Foreskin fibroblast (primary cell): ENCODE measurements at places on chromosomes 5 and 9.
A peak's percentile ranks its signal among the peaks of the same experiment; 100 is the strongest.

DNA sequence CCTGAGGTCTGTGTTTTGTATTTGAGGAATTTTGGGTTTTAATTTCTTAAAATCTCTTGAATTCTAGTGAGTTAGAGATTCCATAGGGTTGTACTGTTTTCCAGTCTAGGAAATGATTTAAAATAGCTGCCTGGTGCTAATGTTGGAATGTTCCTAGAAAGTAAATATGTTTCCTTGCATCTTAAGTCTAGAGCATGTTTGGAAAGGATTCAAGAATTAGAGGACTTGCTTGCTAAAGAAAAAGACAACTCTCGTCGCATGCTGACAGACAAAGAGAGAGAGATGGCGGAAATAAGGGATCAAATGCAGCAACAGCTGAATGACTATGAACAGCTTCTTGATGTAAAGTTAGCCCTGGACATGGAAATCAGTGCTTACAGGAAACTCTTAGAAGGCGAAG is 41.8 kb downstream of the LMNB1 start:
- no peak for DNase-seq

GRCh38 chr9:92276331-92277032 is 17.0 kb downstream of the IARS1 start:
- DNase-seq: peak; percentile 24

- no peak for DNase-seq
Measured at GRCh38 chr5:96942078-96942477, 6.2 kb downstream of the LNPEP start.

GRCh38 chr5:173496129-173496882 is 120.1 kb downstream of the BOD1 start:
- no peak for DNase-seq

DNA sequence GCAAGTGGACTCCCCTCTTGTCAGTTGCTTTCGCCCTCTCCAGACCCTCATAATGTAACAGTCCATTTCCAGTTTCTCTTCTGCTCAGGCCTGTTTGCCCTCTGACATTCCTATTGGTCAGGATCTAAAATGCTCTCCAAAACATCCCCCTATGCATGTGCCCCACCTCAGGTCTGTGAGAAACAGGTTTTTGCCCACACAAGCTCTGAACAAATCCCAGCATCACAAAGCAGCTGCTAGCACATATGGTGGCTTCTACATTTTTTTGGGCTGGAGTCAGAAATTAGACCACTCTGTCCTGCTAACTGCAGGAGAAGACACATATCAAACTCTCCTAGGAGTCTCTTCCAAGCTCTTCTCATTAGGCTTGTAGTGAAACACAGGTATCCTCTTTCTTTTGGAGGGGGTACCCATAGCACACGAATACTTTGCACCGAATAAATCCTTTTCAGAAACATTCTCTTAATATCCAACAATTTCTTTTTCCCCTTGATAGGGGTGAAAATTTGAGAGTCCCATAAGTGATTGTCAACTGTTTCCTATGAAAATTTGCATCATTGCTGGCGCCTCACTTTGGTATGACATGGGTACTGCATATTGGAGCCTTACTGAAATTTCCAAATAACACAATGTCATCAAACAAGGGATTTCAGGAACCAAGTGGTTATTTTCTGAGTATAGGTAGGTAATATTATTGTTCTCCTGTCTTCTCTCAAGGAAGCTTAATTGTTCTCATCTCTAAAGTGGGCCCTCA is 19.3 kb upstream of the HSPA9 start:
- DNase-seq: no peak

- no peak for DNase-seq
Measured at GRCh38 chr5:74503-75109, 17.4 kb upstream of the PLEKHG4B start.

DNA sequence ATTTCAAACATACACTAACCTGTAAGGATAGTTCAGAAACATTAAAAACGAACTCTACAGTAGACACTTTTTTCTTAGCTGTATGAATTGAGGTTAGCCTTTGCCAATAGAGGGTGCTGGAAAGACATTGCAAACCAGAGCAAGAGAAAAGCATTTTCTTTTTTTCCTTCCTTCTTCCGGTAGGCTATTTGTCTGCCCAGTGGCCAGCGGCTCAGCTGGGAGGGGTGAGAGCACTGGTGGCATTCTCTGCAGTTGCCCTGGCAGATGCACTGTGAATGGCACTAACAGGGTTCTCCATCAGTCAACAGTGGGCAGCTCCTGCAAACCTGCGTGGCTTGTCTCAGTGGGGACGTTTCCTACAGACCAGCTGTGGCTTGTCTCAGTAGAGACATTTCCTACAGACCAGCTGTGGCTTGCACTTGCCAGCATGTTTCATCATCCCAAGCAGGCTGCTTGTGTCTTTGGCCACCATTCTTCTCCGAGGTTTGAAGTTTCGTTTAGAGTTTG is 984.5 kb upstream of the CDH18 start:
- no peak for DNase-seq

DNA sequence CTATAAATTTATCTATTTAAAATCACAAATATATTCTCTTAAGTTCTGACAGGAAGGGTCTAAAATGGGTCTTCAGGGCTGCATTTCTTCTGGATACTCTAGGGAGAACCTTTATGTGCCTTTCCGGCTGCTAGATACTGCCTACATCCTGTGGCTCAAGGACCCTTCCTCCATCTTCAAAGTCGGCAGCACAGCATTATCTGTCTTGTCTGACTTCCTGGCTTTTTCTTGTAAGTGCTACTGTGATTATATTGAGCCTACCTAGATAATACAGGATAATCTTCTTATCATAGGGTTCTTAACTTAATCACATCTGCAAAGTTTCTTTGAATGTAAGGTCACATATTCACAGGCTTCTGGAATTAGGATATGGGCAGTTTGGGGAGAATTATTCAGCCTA is 943.8 kb upstream of the TYRP1 start:
- DNase-seq: no peak

DNA sequence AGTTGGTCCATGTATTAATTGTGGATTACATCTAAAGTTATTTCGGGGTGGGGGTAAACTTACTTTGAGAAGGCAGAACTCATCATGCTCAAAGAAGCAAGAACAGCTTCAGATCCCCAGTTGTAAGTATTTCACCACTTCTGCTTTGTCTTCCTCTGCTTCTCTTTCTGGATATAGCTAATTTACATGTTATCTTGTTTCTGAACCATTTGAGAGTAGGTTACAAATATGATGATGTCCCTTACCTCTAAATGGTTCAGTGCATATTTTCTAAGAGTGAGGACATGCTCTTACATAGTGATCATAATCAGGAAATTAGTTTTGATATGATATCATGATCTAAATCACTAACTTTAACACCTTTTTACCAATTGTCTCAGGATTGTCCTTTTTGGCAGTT is 11.9 kb downstream of the TRIO start:
- no peak for DNase-seq

- DNase-seq: no peak
Measured at GRCh38 chr5:60763061-60763460, 63.1 kb upstream of the DEPDC1B start.

DNA sequence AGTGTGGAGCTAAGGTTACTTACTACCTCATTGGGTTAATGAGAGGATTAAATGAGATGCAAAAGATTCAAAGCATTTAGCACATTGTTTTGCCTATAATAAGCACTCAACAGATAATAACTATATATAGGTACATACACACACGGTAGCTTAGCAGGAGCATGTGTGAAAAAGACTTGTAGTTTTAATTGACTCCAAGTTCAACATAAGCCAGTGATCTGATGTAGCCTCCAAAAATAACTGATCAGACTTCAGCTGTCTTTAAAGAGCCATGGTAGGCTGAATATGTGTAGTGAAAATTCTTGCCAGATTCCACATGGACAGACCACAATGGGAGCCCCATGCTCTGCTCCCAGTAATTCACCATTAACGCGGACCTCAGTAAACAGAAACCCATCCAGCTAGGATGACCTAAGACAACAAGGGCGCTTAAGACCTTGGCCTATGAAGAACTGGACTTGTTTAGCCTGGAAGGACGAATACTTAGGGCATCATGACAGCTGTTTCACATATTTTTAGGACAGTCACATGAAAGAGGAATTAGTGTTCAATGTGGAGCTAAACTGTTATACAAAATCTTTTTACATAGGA is 115.1 kb upstream of the ZNF366 start:
- no peak for DNase-seq

DNA sequence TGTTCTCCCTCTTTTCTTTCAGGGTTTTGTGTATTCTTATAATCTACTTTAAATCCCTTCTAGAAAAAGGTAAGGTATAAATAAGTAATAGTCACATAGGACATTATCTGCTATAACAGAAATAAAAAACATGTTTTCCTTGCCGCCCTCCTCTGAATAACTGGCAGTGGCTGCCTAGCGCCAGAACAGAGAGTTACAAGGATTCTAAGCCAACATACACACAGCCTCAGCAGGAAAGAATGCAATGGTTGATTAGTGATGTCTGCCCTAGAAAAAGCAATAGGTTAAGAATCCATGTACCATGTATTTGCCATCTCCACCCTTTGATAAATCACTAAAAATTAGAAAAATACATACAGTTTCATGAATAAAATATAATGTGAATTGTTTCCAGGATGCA is 4.9 kb downstream of the MED27 start:
- peak; percentile 65 for DNase-seq

DNA sequence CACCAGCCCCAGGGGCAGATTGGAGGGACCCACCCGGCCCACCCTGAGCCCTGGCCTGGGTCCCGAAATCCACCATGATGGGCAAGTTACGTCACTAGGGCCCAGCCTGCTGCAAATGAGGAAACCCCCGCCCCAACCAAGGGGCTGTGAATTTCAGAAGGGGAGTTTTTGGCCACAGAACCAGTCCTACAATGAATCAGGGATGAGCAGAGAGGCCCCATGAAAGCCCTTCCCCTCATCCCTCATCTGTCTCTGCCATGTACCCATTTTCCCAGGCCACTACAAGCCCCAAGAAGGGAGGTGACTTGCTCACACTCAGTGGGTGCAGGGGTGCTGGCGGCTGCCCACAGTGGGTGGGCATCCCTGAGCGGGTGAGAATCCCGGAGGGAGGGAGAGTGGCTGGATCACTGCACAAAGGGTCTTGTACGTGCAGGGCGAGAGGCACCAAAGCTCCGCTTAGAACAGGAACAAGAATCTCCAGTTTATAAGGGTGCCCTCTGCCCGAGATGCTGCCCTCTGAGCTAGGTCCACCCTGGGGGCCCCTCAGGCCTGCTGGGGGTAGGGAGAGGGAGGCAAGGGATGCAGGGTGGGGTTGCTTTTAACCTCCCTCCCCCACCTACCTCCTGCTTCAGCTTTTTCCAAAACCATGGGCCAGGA is 10.4 kb upstream of the TCF7 start:
- DNase-seq: no peak

- DNase-seq: no peak
Measured at GRCh38 chr5:155125551-155126095, 112.1 kb downstream of the KIF4B start.

GRCh38 chr5:177304392-177305119 is 957 bp downstream of the PRELID1 start:
- DNase-seq: no peak

GRCh38 chr9:75372499-75373268 is 284.4 kb downstream of the OSTF1 start:
- DNase-seq: no peak

- peak; percentile 60 for DNase-seq
Measured at GRCh38 chr5:134574521-134574920, 49.1 kb downstream of the JADE2 start.

GRCh38 chr5:83253720-83254119 is 176.4 kb downstream of the XRCC4 start:
- DNase-seq: no peak

DNA sequence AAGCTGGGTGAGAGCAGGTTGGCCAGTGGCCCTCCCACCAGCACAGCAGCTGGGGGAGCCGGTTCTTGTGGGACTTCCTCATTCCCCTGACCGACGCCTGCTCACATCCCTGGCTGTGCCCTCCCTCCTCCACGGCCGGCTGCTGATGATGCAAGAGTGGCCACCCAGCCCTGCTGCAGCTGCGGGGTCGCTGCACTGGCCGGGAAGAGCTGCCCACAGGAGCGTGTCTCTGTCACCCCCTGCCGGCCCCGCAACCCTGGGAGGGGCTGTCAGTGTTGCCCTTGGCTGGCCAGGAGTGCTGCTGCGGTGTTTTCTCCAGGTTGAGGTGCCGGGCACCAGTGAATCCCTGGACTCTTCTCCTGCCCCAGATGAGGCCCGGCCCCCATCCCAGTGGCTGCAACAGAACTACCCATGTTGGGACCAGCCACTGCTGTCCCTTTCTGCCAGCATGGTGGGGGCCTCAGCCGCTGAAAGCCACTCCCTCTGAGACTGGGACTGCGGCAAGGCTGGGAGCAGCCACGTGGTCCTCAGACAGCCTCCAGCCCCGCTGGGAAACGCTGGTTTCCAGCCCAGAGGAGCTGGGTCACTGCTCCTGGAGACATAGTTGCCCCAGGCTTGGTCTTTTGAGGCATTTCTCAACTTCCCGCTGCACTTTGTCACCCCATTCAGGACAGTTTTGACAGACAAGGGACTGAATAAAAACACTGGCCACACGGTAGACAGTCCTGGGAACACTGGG is 739 bp downstream of the CARD9 start:
- peak; percentile 86 for DNase-seq

GRCh38 chr5:9473624-9474023 is 72.3 kb downstream of the SEMA5A start:
- peak; percentile 78 for DNase-seq

GRCh38 chr9:96258967-96259366 is 43.0 kb downstream of the HSD17B3 start:
- no peak for DNase-seq
